AG10803 (cell line): ENCODE measurements at places on chromosomes 13 and 19.
A peak's percentile ranks its signal among the peaks of the same experiment; 100 is the strongest.

DNA sequence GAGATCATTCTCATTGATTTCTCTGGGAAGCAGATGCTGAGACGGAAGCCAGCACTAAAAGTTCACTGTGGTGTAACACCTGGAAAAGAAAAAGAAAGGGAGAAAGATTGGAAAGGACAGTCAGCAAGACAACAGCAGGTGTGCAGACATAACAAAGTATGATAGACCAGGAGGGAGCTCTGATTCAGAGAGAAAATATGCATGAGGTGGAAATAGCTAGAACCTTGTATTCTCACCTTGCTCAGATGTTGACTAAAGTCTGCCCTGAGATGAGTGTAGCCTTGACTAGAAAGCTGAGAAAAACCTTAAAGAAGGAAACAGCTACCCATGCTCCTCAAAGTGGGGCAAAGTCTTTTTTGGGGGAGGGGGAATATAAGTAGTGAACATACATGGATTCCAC lies 1711.8 kb downstream of the EFNB2 start:
- DNase-seq: no peak

DNA sequence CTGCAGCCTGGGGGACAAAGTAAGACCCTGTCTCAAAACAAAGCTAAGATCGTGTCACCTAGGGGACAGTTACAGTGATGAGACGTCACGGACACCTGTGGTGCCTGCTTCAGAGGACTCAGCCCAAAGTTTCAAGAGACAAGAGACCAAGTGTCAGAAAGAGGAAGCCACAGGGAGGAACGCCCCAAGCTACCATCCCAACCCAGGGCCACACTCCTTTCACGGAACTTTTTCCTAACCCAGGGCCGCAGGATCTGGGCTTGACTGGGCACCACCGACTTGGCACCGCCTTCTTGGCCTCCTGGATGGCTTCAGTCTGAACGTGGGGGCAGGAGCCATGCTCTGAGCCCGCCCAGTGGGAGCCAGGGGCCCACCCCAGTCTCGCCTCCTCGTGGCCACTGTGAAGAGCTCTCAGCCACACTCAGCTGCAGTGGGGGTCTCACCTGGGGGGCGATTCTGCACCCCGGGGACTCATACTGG lies 8.5 kb downstream of the MOB3A start:
- no peak for DNase-seq

DNA sequence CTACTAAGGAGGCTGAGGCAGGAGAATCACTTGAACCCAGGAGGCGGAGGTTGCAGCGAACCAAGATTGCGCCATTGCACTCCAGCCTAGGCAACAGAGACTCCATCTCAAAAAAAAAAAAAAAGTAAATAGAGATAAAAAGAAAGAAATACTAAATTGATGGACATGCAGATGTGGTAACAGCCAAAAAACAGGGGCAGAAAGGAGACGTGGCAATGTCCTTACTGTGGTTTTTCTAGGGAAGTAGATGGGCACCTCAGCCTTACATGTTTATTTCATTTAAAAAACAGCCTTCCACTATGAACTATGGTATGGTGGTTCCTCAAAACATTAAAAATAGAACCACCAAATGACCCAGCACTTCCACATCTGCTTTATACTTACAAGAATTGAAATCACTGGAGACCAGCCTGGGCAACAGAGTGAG lies 6.5 kb upstream of the EIF3G start:
- no peak for DNase-seq

DNA sequence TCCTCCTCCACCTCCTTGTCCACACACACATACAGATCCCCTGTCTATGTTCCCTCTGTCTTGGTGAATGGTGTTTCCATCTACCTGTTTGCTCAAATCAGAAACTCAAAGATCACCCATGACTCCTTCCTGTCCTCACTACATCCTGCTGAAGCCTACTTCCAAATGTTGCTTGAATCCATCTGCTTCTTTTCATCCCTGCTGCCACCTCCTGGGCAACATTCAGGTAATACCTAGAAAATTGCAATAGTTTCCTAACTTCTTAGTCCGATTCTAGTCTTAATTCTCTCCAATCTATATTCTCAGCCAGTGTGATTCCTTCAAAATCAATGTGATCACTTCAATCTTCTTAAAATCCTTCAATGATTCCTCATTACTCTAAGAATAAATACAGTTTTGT lies 155.5 kb upstream of the STARD13 start:
- peak; percentile 24 for DNase-seq

DNA sequence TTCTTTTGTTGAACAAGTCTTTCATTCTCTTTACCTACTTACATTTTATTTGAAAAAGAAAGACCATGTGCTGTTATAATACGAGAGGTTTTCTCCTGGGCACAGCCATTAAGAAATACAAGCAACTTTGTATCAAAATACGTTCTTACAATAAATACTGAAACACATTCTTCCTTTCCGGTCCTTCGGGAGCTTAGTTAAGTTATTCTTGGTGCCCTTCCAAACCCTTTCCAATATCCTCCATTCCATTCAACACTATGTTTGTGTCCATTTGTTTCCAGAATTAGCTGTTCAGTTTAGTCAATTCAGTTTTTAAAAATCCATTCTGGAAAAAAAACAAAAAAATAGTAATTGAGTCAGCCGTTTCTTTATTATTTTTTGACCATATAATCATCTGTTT lies 746.8 kb upstream of the SLC10A2 start:
- no peak for DNase-seq

- no peak for DNase-seq
Observed at GRCh38 chr13:37666036-37666435, 67.5 kb upstream of the POSTN start.

- no peak for DNase-seq
Observed at GRCh38 chr19:15285896-15286591, 46.3 kb downstream of the BRD4 start.

GRCh38 chr19:5115771-5116202 lies 146.9 kb downstream of the KDM4B start:
- peak; percentile 80 for DNase-seq

GRCh38 chr13:84672616-84673015 lies 790.3 kb upstream of the SLITRK1 start:
- no peak for DNase-seq

DNA sequence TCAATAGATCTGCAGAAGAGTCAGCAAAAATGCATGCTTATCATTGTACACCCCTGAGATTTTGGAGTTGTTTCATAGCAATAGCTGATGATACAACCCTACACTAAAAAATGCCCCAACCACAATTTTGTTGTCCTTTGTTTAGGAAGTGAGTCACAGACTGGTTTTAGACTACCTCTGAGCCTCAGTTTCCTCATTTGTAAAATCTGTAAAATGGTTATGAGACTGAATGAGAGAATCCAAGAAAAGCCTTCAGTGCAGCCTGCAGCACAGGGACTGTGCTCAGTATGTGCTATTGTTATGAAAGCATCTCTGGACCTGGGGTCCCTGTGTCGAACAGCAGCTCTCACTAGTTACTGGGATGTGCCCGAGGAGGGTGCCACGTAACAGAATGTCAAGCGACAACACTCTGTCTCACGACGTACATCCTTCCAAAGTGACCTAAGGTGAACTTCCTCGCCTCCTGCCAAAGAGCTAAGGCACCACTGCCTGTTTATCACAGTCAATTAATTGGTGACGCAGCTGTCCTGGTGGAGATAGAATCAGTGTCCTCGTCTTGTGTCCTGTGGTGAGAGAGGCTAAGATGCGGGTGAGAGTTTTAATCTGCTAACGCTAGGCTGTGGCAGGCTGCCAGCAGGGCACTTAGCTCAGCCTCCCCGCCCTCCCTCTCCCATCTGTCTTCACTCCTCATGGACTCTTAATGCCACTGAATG lies 18.1 kb downstream of the DHRS12 start:
- DNase-seq: peak; percentile 54

DNA sequence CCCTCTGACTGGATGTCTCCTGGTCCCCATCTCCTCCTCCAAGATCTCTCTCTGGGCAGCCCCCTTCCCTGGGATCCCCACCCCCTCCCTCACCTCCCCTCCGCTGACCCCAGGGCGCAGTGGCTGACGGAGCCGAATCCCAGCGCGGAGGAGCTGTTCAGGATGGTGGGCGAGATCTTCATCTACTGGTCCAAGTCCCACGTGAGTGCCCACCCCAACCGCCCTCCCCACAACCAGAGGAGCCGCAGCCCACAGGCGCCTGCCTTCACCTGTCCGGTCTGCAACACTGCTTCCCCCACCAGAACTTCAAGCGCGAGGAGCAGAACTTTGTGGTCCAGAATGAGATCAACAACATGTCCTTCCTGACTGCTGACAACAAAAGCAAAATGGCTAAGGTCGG lies 89.4 kb downstream of the RYR1 start:
- DNase-seq: no peak

DNA sequence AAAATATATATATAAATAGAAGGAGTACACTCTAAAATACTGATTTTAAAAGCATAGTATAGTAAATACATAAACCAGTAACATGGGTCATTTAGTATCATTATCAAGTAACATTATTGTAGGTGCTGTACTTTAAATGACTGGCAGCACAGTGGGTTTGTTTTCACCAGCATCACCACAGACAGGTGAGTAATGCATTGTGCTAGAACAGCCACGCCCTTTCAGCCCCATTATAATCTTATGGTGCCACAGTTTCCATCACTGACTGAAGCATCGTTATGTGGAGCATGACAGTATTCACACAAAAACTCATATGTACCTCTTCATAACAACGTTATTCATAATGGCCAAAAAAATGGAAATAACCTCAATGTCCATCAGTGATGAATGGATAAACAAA lies 88.3 kb downstream of the DHRS12 start:
- DNase-seq: no peak

GRCh38 chr19:3831601-3832000 lies 37.2 kb downstream of the ZFR2 start:
- no peak for DNase-seq

GRCh38 chr13:111491659-111492058 lies 171.2 kb downstream of the TEX29 start:
- no peak for DNase-seq

DNA sequence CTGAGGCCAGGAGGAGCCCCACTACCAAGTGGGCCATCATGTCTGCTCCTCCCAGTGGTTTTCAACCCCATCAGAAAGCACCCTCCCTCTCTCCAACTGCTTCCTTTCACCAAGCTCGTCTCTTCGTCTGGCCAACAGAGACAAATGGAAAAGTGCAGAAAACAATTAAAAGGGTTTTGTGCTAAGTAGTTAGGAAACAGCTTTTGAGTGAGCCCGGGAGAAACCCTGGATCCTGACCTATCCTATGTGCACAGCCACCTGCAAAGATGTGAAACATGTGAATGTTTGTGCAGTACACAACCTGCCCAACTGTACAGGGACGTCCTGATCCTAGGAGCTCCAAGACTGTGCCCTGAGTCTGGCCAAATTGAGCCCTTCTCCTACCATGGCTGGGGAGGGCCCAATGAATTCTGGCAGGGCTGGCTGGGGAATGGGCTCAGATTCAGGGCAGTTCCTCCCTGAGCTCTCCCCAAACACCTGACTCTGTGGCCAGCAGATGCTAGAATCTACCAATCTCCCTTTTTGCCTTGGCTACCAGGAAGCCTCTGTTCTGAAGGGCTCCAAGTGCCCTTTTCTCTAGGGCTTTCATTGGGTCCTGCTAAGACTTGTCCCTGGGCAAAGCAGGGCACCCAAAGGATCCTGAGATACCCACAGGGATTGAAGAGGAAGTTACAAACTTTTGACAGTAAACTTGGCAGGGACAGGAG lies 7.9 kb downstream of the TLE5 start:
- DNase-seq: no peak

GRCh38 chr13:37366044-37366770 lies 232.4 kb downstream of the POSTN start:
- no peak for DNase-seq

DNA sequence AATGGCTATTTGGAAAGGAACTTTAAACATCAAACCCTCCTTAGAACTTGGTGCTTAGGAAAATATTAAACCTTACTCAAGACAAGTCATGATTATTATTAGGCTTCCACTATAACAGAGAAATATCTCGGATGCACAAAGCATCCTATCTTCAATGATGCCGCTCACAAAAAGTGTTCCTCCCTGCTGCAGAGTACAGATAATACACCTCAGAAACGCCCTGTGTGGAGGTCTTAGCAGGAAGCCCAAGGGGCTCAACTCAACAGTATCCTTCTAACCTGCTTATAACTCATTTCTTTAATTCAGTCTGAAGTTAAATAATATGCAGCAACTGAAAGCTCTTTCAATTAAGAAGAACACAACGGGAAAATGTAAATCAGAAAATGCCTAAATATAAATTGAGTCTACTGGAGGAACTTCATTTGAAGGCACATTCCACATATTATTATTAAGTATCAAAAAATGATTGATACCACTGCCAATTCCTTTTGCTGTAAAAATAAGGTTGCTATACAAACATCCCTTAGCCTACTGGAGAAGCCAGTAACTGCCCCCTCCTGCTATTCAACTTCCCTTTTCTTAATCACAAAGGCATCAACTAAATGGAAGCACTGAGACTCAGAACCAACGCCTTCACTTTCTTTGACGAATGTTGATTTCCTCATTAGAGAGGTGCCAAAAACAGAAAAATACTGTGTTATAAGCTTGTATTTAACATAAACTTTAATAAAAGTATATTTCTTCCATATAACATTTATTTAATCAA lies 12.0 kb downstream of the ELF1 start:
- no peak for DNase-seq

GRCh38 chr13:101018720-101019119 lies 344.1 kb upstream of the TMTC4 start:
- peak; percentile 64 for DNase-seq

- no peak for DNase-seq
Observed at GRCh38 chr13:37303606-37304005, 198.1 kb upstream of the CSNK1A1L start.

DNA sequence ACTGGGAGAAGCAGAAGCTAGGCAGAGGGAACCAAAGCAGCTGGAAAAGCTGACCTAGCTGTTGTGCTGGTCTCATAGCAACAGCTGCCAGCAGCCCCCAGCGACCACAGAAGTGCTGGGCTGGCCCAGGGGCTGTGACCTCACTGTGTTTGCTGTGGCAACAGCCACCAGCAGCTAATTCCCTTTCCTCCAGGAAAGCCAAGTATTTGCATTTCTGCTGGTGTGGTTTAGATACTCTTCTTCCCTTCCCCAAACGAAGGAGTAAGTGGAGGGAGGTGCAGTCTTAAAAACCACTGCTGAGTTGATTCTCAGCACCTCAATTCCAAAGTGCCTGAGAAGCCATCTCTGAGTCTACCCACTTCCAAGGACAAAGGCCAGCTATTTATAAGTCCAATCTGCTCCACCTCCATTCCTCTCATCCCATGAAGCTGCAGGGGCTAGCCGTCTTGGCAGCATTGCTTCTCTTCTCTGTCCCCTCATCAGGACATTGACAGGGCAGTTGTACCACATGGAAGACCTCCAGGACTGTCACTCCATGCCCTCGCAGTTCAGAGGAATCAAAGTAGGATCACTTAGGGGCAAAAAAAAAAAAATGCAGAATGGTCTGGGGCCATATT lies 11.5 kb upstream of the CCDC97 start:
- DNase-seq: peak; percentile 93

GRCh38 chr19:55196803-55197202 lies 12.5 kb downstream of the PTPRH start:
- no peak for DNase-seq

- no peak for DNase-seq
Observed at GRCh38 chr19:6018786-6019185, 40.8 kb upstream of the RANBP3 start.
